ENCODE measurements at places on chromosomes 12 and 14.

GRCh38 chr14:22577334-22577908, 11.6 kb downstream of the DAD1 start:
- no peak for DNase-seq

DNA sequence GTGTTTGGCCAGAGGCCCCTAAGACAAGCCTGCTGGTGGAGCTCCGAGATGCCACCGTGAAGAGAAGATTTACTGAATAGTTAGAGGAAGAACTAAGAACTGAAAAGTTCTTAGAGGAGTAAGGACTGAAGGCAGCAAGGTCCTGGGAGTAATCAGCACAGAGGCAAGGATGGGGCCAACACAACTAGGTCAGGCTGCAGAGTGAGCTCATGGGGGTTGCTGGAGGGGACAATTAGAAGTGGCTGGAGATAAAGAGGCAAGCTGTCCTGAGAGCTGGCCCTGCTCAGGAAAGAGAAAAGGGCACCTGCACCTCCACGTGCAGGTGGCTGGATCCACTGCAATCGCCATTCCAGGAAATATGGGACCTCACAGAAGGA, 52.7 kb downstream of the NFKBIA start:
- no peak for DNase-seq

DNA sequence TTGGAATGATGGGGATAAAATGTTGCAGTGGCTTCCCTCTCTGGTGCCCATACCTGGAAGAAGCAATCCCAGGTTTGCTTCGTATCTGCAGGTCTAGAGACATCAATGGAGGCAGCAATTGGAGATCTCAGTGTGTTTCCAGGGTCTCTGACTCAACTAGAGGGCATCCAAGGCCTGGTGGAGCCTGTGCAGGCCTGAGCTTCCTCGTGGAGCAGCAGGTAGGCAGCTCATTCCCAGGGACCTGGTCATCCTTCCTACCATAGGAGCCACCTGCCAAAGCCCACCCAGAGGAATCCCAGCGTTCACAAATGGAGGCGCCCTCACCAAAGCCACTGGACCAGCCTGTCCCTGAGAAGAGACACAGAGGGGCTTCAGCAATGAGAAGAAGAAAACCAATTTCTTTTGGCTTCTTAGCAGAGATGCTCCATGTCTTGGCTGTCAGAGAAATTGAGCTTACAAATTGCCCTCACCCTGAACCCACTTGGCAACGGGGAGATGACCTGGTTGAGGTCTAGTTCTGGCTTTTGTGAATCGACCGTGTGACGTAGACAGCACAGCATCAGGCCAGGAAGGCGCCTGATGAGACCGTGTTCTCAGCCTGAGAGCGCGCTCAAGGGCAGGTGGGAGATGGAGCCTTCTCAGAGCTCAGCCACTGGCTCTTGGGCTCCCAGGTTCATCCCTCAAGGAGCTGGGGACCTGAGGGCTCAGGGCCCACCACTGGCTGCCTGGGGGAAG, 283.6 kb downstream of the DPF3 start:
- no peak for DNase-seq

- no peak for DNase-seq
Measured at GRCh38 chr12:27467641-27468040, 21.1 kb downstream of the SMCO2 start.

All from stimulated activated CD4-positive, alpha-beta T cell treated with anti-CD3 and anti-CD28 coated beads, Interleukin-15, amount 100 ng/mL, for 48 hours (primary cell).